ENCODE measurements at places on chromosomes 2 and 18. TPM values are rescaled to one million over a fixed set of nuclear protein-coding genes. Genes with fewer than 3 reads are reported as not detected.

DNA sequence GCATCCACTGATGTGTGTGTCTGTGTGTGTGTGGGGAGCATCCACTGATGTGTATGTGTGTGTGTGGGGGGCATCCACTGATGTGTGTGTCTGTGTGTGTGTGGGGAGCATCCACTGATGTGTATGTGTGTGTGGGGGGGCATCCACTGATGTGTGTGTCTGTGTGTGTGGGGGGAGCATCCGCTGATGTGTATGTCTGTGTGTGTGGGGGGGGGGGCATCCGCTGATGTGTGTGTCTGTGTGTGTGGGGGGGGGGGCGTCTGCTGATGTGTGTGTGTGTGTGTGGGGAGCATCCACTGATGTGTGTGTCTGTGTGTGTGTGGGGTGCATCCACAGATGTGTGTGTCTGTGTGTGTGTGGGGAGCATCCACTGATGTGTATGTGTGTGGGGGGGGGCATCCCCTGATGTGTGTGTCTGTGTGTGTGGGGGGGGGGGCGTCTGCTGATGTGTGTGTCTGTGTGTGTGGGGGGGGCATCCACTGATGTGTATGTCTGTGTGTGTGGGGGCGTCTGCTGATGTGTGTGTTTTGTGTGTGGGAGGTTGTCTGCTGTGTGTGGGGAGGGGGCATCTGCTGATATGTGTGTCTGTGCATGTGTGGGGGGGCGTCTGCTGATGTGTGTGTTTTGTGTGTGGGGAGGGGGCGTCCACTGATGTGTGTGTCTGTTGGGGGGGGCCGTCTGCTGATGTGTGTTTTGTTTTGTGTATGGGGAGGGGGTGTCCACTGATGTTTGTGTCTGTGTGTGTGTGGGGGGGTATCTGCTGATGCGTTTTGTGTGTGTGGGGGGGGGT lies 125.9 kb downstream of the NFATC1 start:
- no peak for DNase-seq

GRCh38 chr2:241099246-241099645 lies 2.8 kb downstream of the MTERF4 start:
- no peak for DNase-seq

DNA sequence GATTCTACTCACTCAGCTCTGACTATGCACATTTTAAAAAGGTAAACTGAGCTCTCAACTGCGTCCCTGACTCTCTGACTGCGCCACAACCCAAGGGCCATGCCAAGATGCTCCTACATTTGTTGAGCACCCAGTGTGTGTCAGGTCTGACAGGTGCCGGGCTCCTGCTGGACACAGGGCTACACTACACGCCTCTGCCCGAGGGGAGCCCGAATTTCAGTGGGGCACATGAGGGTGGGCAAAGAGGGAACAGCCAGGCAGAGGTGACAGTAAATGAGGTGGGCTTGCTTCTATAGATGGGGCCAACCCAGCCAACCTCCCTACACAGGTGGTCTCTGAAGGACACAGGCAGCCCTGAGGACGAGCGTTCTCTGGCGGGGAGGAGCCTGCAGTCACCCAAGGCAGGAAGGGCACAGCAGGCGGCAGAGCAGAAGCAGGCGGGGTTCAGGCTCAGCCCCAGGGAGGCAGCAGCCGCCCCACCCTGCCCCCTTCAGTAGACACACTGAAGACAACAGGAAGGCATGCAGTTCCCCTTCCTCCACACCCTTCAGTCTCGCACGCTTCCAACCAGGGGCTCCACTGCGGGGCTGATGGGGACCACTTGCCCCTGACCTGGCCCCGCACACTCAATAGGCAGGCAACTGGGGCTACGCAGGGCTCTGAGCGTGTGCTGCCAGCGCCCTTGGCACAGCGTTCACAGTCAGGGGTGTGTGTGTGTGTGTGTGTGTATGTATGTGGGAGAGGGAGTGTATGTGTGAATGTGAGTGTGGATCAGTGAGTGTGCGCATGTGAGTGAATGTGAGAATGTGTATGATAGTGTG lies 98.4 kb downstream of the UXS1 start:
- DNase-seq: no peak

GRCh38 chr2:192696857-192697256 lies 502.1 kb upstream of the TMEFF2 start:
- no peak for DNase-seq

GRCh38 chr2:27353762-27354596 lies 2.6 kb downstream of the GTF3C2 start:
- no peak for DNase-seq

DNA sequence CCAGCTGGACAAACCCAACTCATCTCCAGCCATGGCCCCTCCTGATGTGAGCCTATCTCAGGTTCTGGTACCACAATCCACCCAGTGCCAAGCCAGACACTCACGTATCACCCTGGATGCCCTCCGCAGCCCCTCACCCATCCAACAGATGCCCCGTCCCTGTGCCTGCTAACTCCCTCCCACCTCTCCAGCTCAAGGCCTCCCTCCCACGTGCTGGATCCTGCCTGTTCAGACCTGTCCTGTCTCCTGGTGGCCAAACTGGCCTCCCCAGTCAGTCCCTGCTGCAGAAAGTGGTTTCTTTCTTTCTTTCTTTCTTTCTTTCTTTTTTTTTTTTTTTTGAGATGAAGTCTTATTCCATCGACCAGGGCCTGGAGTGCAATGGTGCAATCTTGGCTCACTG lies 86.2 kb downstream of the RRM2 start:
- no peak for DNase-seq

- DNase-seq: no peak
Observed at GRCh38 chr2:65215946-65216345, 11.7 kb upstream of the ACTR2 start.

The MEP1B gene
- polyA plus RNA-seq: not detected

The FER1L5 gene
- polyA plus RNA-seq: 0.20 TPM

DNA sequence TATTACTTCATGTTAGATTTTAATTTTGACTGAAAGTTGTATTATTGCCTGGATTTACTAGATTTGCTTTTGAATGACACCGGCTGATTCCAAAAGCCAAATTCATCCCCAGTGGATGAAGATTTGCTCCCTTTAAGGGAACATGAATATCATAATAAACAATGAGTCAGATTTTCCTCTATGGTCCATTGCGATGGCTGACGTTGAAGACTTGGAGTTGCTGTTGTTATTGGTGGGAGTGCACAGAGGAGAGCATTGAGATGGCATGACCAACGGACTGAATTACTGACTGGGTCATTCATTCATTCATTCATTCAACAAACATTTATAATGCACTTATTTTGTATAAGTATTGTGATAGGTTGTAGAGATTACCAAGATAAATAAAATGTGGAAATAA lies 33.4 kb upstream of the LYPD1 start:
- DNase-seq: peak; percentile 41

- DNase-seq: no peak
Observed at GRCh38 chr18:1252534-1252933, 347.9 kb downstream of the ADCYAP1 start.

The ZNF804A gene
- polyA plus RNA-seq: 3.5 TPM

GRCh38 chr18:23560186-23560585 lies 26.1 kb downstream of the NPC1 start:
- DNase-seq: no peak

The POTEC gene
- not detected for polyA plus RNA-seq

- no peak for DNase-seq
Observed at GRCh38 chr2:27527182-27527581, 30.5 kb downstream of the GCKR start.

DNA sequence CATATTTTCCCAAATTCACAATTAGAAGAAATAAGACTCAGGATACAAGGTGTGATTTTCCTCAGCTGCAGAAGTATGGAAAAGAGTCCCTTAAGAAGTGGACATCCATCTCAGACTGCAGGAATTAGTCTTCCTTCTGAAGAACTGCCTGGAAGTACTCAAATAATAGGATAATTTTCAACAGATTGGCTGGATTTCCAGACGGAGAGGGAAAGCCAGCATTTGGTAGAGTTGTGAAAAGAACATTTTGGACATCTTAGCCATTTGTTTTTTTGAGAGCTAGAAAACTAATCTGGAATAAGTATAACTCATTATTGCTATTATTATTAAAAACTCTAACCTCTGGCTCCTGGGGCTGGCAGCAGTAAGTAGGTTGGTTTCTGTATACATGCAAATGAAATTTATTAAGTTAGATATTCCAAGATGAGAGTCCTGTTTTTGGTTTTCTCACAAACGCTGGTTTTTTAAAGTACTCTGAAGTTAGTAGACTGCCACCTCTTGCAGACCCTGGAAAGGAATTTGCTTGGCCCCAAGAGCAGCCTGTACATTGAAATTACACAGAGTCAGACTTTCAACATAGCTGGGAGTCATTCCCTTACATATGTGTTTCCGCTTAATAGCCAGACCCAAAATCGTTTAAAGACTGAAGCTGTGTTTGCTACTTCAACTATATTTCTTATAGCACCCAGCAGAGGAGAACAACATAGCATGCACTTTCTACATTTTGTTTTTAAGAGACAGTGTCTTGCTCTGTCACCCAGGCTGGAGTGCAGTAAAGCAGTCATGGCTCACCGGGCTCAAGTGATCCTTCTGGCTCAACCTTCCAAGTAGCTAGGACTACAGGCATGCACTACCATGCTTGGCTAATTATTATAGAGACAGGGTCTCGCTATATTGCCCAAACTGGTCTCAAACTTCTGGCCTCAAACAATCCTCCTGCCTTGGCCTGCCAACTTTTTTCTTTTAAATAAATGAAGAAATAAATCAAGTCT lies 142.4 kb downstream of the THADA start:
- DNase-seq: no peak

The VWC2L gene
- 0.04 TPM for polyA plus RNA-seq

DNA sequence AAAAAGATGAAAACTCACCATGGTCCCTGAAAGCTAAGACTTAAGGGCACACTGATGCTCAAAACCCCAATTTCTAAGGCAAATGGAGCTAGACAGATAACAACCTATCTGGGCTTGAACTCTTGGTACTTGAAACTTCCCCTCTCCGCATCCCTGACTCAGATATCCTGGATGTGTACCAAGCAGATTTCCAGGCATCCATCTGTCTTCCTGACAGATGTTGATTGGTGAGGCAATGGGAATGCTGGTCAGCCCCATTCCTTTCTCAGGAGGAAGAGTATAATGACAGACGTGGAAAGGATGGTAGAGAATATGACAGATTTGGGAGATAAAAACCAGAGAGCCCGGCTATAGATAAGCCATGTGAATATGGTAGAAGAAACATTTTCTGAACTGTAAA lies 69.2 kb downstream of the ADD2 start:
- DNase-seq: no peak

DNA sequence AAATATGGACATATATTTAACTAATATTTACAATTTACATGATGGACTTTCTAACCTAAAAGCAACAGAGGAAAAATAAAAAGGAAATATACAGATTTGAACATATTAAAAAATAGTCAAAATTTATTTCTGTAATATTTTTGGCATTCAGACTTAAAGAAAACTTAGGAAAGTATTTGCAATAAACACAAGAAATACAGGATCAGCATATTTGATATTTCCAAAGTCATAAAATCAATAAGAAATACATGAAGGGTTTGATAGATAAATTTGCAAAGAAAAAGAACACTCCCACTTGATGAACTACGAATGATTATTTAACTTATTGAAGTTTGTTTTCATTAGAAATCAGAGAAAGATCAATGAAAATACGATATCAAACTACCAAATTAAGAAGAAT lies 48.6 kb upstream of the CD302 start:
- no peak for DNase-seq

DNA sequence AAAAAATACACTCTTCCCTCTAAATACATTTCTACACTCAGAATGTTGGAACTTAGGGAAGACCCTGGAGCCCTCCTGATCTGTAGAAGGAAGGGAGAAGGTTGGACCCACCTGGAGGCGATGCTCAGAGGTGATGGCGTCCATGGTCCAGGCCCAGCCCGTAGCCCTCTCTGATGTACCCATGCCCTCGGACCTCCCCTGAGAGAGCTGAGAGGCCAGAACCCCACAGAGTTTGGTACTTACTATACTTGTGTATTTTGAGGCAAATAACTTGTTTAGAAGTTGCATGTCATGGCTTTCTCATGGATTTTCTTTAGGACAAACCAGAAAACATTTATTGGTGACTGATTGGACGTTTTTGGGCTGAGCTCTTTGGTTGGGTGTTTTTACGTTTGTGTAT lies 10.5 kb downstream of the CTDP1 start:
- DNase-seq: no peak

DNA sequence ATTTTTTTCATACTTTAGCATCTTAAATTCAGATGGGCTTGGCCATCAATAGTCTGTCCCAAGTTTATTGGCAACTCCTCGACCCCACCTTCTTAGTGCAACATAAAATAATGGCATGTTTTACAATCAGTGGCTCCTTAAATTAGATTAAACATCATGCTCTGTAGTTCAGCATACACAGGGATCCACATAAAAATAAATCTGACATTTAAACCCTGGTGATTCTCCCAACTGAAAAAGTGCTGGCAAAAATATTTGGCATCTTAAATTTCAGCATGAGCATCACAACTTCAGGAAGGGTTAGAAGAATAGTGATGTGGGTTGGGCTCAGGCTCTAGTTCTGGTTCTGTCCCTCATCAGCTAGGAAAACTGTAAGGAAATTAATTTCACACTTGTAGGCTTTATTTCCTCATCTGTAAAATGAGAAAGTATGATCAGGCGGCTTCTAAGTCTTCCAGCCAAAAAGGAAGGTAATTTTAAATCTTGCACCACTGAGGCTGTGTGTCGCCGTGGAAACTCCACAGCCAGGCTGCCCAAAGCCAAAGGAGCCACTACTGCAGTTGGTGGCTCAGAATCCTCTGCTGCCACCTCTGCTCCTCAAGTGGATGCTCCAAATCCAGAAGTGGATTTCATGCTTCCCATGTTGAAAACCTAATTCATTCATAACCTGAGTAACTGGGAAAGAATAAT lies 17.6 kb upstream of the EPG5 start:
- no peak for DNase-seq

DNA sequence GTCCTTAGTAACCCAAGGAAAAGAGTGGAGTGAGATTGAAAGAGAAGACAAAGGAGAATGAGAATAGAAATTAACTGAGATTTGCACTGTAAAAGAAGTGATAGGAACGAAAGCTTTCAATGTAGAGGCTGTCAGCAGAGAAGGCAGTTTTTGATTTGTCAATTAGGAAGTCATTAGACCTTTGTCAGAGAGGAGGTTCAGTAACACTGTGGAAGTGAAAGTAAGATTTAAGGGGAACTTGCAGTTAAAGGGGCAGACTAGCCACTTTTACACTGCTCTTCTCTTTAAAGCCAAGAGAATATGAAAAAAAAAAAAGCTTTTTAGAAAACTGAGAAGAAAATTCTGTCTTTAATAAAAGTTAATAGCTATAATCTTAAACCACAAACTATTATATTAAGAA lies 11.5 kb upstream of the KYNU start:
- no peak for DNase-seq

- DNase-seq: no peak
Observed at GRCh38 chr2:236608188-236608525, 38.5 kb downstream of the ACKR3 start.

The RIT2 gene
- not detected for polyA plus RNA-seq

GRCh38 chr2:46490521-46491141 lies 11.3 kb downstream of the TMEM247 start:
- DNase-seq: no peak
